ENCODE measurements at places on chromosomes 12 and 14. TPM values are rescaled to one million over a fixed set of nuclear protein-coding genes. Genes with fewer than 3 reads are reported as not detected.
A peak's percentile ranks its signal among the peaks of the same experiment; 100 is the strongest.

The KLHL33 gene
- total RNA-seq, result 0.42 TPM

The LRRC10 gene
- total RNA-seq, result not detected

The HEBP1 gene
- total RNA-seq, result 57.8 TPM

The RHOJ gene
- 7.6 TPM for total RNA-seq

The RTL1 gene
- total RNA-seq, result not detected

The SPTB gene
- 5.6 TPM for total RNA-seq

The RNASE13 gene
- total RNA-seq, result not detected

The TAS2R42 gene
- not detected for total RNA-seq

The TSHR gene
- not detected for total RNA-seq

The LRP1-AS gene
- not detected for total RNA-seq

The SERPINA10 gene
- total RNA-seq, result not detected

The SLC7A7 gene
- 38.5 TPM for total RNA-seq

The LPAR5 gene
- 6.8 TPM for total RNA-seq

- H3K27me3 ChIP-seq, result no peaks in the 10 kb centered on the region
- H3K36me3 ChIP-seq, result no peaks in the 10 kb centered on the region
- no peaks in the 10 kb centered on the region for H3K4me1 ChIP-seq
- no peak for DNase-seq
- no peak overlapping the region for H3K4me3 ChIP-seq
Measured at GRCh38 chr14:99351166-99352007, 79.4 kb upstream of the BCL11B start.

DNA sequence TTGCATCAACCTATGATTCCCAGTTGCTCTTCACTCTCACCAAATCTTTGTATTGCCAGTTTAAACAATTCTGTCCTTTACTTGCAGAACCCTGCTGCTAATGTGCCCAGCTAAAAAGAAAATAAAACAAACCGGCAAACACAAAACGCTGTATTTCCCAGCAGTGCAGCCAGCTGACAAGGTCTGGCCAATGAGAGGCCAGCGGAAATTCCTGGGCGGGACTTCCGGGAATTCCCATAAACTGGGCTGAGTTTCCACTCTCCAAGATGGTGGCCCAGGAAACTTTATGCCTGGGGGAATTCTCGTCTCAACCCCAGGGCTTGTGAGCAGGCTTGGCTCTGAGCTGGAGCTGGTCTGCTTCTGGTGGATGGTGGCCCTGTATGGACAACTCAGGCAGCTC, 807.3 kb upstream of the TMEM132C start:
- no peaks in the 10 kb centered on the region for H3K36me3 ChIP-seq
- H3K27me3 ChIP-seq, result no peaks in the 10 kb centered on the region
- peaks cover 4% of the 10 kb centered on the region for H3K4me1 ChIP-seq
- no peak overlapping the region for H3K4me3 ChIP-seq
- no peak overlapping the region for H3K27ac ChIP-seq
- DNase-seq, result no peak

GRCh38 chr14:35534208-35534872, 376 bp downstream of the INSM2 start:
- peaks cover 30% of the 10 kb centered on the region for H3K4me1 ChIP-seq
- H3K27ac ChIP-seq, result no peak overlapping the region
- peaks cover 21% of the 10 kb centered on the region for H3K27me3 ChIP-seq
- H3K4me3 ChIP-seq, result peak overlapping the region; percentile 73
- H3K36me3 ChIP-seq, result no peaks in the 10 kb centered on the region
- DNase-seq, result no peak

DNA sequence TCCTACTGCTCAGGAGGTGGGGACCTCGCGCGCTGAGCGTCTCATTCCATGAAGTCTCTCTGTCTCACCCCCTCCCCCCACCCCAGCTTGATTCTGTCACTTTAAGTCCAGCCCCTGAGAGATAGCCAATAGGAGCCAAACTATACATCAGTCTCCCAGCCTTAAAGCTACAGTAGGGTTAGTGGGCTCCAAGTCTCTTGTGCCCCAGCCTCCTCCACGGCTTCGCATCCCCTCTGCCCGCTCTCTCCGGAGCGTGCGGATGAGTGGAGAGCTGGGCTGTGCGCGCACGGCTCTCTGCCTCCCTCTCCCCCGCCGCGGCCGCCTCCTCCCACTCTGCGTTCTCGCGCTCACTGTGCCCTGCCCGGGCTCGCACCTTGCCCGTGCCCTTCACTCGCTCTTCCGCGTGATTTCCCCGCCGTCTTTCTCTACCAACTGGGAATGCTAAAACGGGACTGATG, at the start of gene ESRRB:
Gene ESRRB, plus strand, starts transcription at position 191 of the 458 bp plus-strand sequence. Its CDS starts 265 bp downstream, at position 456.
- H3K27ac ChIP-seq, result no peak within 1 kb of the TSS
- H3K4me1 ChIP-seq, result peaks cover 8% of the 10 kb centered on the region
- DNase-seq, result no peak
- peak within 1 kb of the TSS; percentile 62 for H3K4me3 ChIP-seq
- H3K36me3 ChIP-seq, result no peaks in the 10 kb centered on the region
- peaks cover 11% of the 10 kb centered on the region for H3K27me3 ChIP-seq

DNA sequence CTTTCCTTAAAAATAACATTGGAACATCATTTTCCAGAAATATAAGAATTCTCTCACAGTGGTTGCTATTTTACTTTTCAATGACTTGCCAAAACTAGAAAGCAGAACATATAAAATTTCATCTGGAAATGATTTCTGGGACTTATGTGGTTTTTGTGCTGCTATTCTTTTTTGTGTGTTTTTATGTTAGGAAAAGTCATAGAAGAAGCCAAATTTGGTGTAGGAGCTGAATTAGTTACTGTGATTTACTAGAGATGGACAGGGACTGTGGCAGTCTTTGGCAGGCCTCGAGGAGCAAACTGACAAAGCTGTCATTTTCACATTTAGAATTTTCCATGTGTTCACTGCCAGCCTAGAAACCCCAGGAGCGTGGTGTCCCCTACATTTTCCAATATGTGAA, 38.3 kb upstream of the LDHB start:
- no peaks in the 10 kb centered on the region for H3K36me3 ChIP-seq
- H3K27ac ChIP-seq, result no peak overlapping the region
- peaks cover 23% of the 10 kb centered on the region for H3K4me1 ChIP-seq
- no peak overlapping the region for H3K4me3 ChIP-seq

- peaks cover 16% of the 10 kb centered on the region for H3K4me1 ChIP-seq
- H3K27me3 ChIP-seq, result no peaks in the 10 kb centered on the region
- H3K27ac ChIP-seq, result peak overlapping the region; percentile 3
- H3K36me3 ChIP-seq, result peaks cover 57% of the 10 kb centered on the region
- no peak overlapping the region for H3K4me3 ChIP-seq
Measured at GRCh38 chr14:74542056-74542685, 48.6 kb downstream of the ISCA2 start.

DNA sequence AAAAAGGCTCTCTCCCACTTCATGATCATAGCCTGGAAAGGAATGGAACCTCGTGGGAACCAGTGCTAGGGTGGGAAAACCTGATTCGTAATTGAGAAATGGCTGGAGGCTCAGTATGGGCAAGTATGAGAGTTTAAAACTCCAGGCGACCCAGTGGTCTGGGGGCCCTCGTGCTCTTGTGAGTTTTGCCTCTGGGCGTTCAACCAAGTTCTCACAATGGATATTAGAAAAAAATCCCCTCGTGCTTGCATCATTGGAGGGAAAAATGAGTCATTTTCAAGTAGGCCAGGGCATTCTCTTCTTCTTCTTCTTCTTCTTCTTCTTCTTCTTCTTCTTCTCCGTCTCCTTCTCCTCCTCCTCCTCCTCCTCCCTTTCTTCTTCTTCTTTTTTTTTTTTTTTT, 39.0 kb downstream of the GPR68 start:
- H3K27ac ChIP-seq, result no peak overlapping the region
- H3K4me1 ChIP-seq, result no peaks in the 10 kb centered on the region
- H3K4me3 ChIP-seq, result no peak overlapping the region
- no peaks in the 10 kb centered on the region for H3K27me3 ChIP-seq
- peaks cover 52% of the 10 kb centered on the region for H3K36me3 ChIP-seq
- no peak for DNase-seq

DNA sequence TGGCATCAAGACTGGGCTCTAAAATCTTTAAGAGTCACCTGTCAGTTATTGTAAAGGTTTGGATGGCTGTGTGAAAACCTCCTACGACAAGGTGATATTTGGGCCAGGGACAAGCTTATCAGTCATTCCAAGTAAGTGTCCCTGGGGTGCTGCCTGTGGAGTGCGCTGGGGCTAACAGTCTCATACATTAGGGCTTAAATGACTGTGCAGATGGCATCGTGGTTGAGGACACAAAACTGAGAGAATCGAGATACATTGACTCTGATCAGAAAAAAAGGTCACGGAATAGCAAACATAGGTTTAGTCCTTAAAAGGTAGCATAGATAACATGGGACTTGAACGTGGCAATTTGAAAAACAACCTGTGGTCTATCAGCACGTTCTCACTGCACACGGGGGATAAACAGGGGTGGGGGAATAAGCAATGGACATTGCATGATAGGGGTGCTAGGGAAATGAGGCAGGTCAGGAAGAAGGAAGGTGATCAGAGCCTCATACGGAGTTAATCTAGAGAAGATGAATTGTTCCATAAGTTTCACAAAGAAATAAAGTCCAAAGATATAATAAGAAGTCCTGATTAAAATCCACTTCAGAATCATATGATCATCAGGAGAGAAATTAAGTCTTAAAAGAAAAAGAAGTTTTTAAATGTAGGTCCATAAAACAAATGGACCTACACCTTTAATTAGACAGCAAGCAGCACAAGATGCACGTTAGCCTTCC, 100.3 kb downstream of the DAD1 start:
- H3K27me3 ChIP-seq, result no peaks in the 10 kb centered on the region
- no peaks in the 10 kb centered on the region for H3K4me1 ChIP-seq
- no peak for DNase-seq
- no peaks in the 10 kb centered on the region for H3K36me3 ChIP-seq

DNA sequence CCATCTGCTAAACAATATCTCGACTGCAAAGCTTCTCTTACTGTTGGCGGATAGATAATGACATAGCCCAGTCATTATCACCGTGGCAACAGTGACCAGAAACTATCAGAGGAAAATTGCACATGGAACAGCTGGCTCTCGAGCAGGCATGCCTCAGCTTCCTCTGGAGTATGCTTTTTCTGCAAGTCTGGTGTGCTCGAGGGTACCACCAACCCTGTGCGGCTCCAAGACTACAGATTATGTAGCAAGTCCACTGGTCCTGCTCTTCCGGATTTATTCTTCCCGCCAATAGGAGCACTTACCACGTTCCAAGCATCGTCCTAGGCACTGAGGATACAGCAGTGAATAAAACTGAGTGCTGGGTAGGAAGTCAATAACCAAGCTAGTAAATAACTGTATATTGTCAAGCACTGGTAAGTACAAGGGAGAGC, 1.4 kb upstream of the GLRX5 start:
- no peak for DNase-seq
- peak overlapping the region; percentile 95 for H3K4me3 ChIP-seq
- no peaks in the 10 kb centered on the region for H3K36me3 ChIP-seq
- H3K4me1 ChIP-seq, result peaks cover 64% of the 10 kb centered on the region

DNA sequence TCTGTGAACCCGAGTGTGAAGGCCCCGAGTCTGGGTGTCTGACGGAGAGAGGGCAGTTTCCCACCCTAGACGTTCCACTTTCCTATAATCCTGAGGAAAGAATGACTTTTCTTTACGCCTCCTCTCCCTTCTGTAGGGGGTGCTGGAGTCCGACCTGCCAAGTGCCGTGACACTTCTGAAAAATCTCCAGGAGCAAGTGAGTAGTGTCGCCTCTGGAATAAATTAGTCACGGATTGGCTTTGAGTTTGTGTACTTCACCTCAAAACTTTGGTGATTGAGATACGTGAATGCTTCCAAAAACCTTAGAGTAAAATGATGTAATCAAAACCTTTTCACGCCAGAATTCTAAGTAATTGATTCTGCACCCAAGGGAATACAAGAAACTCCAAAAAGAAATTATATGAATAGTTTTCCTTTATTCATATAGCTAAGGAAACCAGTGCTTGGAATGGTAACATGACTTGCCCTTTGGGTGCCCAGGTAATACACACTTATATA, 452 bp downstream of the NGDN start:
- peak overlapping the region; percentile 94 for H3K4me3 ChIP-seq
- H3K27me3 ChIP-seq, result no peaks in the 10 kb centered on the region
- peaks cover 6% of the 10 kb centered on the region for H3K4me1 ChIP-seq
- H3K36me3 ChIP-seq, result peaks cover 34% of the 10 kb centered on the region
- no peak for DNase-seq

- peak overlapping the region; percentile 16 for H3K4me3 ChIP-seq
- H3K27ac ChIP-seq, result peak overlapping the region; percentile 87
- no peak for DNase-seq
- H3K36me3 ChIP-seq, result no peaks in the 10 kb centered on the region
- no peaks in the 10 kb centered on the region for H3K27me3 ChIP-seq
Measured at GRCh38 chr12:6183689-6184428, 16.3 kb upstream of the CD9 start.

DNA sequence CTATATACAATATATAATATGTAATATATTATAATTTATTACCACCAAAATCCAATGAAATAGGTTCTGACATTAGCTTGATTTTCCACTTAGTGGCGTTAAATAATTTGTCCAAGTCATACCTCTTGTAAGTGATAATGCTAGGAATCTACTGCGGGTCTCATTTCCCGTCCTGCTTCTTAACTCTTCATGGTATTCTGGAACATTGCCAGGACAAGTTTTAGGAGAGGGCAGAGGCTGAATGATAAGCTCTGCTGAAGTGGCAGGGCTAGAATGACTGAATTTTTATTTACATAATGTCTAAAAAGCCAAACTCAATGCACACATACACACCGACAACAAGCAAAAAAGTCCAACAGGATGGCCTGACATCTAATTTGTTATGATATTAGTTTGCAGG, 70.4 kb upstream of the PTPRQ start:
- H3K27ac ChIP-seq, result no peak overlapping the region
- no peaks in the 10 kb centered on the region for H3K4me1 ChIP-seq
- H3K27me3 ChIP-seq, result no peaks in the 10 kb centered on the region
- H3K36me3 ChIP-seq, result no peaks in the 10 kb centered on the region

GRCh38 chr14:65369560-65369959, 43.0 kb upstream of the FUT8 start:
- no peaks in the 10 kb centered on the region for H3K36me3 ChIP-seq
- no peak overlapping the region for H3K4me3 ChIP-seq
- no peaks in the 10 kb centered on the region for H3K4me1 ChIP-seq
- no peak overlapping the region for H3K27ac ChIP-seq

- DNase-seq, result no peak
- H3K36me3 ChIP-seq, result no peaks in the 10 kb centered on the region
- peaks cover 3% of the 10 kb centered on the region for H3K27me3 ChIP-seq
- no peaks in the 10 kb centered on the region for H3K4me1 ChIP-seq
Measured at GRCh38 chr14:104458845-104459244, 120.7 kb upstream of the C14orf180 start.

DNA sequence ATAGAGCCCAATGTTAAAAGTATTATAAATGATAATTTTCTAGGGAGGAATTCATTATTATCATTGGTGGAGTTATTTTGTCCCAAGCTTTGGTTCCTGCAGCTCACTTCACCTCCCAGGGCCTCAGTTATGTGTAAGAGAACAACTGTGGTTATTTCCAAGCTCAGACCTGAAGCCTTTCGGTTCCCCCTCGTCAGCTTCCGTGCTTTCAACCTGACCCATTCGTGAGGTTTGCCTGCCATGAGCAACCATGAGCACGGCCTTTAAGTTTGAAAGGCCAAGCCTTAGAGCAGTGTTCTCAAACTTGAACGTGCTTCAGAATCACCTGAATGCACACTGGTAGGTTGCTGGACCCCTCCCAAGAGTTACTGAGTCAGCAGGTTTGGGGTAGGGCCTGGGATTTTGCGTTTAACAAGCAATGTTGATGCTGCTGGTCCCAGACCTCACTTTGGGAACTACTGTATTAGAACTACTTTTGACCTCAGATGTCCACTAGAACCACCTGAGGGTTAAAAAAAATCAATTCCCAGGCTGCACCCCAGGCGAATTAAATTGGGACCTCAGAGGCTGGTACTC, 133.0 kb upstream of the PRMT8 start:
- no peak overlapping the region for H3K27ac ChIP-seq
- DNase-seq, result no peak
- no peaks in the 10 kb centered on the region for H3K27me3 ChIP-seq
- no peaks in the 10 kb centered on the region for H3K36me3 ChIP-seq
- no peak overlapping the region for H3K4me3 ChIP-seq
- no peaks in the 10 kb centered on the region for H3K4me1 ChIP-seq

Measured in thoracic aorta (tissue), 2 donors.